Cardiac fibroblast (primary cell): ENCODE measurements at places on chromosomes 3 and 15.

- peak; percentile 97 for DNase-seq
These were observed 829 bp upstream of the SKIL start for GRCh38 chr3:170356596-170357175.

GRCh38 chr3:101926594-101927105, 77.3 kb downstream of the NFKBIZ start:
- peak; percentile 66 for DNase-seq

GRCh38 chr3:84566256-84566655, 392.5 kb upstream of the CADM2 start:
- no peak for DNase-seq

- DNase-seq: no peak
These were observed 182.3 kb upstream of the NDN start for GRCh38 chr15:23869396-23869795.

DNA sequence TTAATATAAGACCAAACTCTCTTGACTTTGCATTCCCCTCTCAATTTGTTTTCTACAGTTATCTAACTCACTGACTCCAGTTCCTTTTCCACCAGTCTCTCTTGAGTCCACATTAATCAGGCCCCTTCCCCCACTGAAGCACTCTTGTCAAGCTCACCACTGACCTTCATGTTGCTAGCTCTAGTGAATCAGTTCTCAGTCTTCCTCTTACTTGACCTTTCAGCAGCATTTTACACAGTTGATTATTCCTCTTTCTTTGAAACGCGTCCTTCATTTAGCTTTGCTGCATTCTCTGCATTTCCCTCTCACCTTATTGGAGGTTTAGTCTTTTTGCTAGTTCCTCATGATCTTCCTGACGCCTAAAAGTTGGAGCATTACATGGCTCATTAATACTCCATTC, 8.3 kb downstream of the PPP2R3A start:
- no peak for DNase-seq

- no peak for DNase-seq
These were observed 93.0 kb upstream of the LPP start for GRCh38 chr3:188060840-188061544.

GRCh38 chr15:83063551-83063950, 3.5 kb downstream of the BTBD1 start:
- no peak for DNase-seq

GRCh38 chr3:14541646-14542045, 1.5 kb upstream of the GRIP2 start:
- DNase-seq: no peak

GRCh38 chr15:45665261-45665660, 30.4 kb downstream of the SQOR start:
- no peak for DNase-seq

DNA sequence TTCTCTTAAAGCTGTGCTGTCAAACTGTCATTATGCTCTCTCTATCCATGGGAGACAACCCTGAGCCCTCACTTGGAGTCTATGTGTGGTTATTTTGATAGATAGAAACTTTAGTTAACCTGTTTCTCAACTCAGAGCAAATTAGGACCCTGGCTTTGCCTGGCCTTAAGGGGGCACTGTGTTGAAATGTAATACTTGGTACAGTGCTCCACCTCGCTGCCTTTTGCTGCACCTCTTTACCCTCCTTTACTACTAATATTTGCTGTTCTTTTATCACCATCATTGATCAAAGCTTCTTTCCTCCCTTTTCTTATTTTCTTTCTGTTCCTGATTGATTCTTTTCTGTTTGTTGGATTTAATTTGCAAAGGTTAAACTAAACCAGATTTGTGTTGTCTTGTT, 34.3 kb downstream of the STT3B start:
- no peak for DNase-seq

- peak; percentile 58 for DNase-seq
These were observed 123.5 kb upstream of the IL12A start for GRCh38 chr3:159865041-159865579.

GRCh38 chr3:97838393-97838792, 16.6 kb downstream of the CRYBG3 start:
- no peak for DNase-seq

DNA sequence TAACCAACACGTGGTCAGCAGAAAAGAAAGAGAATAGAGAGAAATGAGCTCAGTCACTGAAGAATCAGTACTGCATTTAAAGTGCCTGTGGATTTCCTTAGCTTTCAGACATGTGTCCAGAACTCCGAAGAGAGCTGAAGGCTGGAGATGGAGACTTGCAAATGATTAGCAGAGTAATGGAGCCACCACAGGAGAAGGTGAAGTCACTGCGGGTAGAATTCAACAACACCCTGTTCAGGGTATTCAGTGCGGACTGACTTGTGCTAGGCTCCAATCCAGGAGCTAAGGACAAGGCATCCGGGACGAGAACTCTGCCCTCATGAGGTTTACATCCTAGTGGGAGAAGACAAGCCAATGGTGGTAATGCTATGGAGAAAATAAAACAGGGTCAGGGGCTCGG, 4.2 kb downstream of the EIF4E3 start:
- DNase-seq: no peak
